ENCODE measurements at places on chromosomes 16 and 17.

GRCh38 chr17:18321309-18321708 lies 6.2 kb downstream of the SMCR8 start:
- DNase-seq: peak; percentile 1

DNA sequence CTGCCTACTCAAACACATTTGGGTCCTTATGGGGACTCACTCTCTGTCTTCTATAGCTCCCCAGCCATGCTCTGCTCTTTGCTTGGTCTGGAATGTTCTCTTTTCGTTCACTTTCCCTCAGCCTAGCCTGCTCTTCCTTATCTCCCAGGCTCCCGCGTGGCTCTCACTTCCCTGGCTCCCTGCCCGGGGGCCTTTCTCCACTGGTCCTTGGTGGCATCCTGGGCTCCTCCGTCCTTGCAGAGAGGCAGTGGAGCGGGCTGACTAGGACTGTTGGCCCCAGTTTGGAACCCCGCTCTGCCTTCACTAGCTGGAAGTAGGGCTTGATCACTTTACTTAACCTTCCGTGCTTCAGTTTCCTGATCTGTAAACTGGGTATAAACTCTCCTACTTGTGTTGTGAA lies 31.2 kb downstream of the SHISA6 start:
- no peak for DNase-seq

DNA sequence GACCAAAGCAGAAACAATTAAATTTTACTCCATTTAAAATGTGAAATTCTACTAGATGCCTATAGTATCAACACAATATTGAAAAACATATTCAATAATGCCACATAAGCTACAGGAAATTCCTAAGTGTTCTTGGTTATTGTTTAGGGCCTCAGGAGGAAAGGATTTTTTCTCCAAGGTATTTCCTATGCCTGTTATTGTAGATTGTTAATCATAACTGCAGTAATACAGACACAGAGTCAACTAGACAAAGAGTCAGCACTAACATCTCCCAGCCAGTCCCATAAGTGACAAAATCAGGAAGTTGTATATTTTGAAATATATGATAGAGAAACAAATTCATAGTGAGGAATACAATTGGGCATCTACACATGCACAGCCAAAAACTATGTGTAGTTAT lies 782.7 kb upstream of the KIF2B start:
- no peak for DNase-seq

DNA sequence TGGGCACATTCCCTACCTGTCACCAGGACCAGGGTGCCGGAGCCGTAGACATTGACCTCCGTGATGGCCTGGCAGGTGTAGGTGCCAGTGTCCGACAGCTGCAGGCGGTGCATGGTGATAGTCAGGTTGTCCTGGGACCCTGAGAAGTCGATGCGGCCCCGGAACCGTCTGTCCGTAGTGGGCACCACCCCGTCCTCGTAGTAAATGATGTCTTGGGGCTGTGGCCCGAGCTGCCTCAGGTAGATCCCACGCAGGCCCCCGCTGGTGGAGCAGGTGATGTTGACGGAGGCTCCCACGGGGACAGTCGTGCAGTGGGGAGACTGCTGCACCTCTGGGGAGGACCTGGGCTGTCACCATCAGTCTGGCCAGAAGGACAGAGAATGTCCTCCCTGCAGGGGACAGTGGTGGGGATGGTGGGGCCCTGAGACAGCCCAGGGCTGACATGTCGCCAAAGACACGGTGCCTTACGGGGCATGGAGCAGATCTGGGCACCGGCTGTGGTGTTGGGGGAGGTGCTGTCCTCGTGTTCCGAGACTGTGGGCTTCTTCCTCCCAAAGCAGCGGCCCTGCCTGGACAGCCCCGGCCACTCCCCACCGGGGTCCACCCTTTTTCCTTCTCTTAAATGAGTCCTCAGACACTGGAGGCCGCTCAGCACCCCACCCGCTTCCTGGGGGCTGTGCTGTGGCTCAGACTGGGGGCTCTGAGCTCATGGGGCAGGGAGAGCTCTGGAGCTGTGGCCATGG lies 586 bp downstream of the CD7 start:
- no peak for DNase-seq

- no peak for DNase-seq
These were observed 3.5 kb upstream of the C17orf107 start for GRCh38 chr17:4895657-4896331.

GRCh38 chr16:89024546-89025060 lies 47.6 kb upstream of the CBFA2T3 start:
- DNase-seq: no peak

All from OCI-M1 (cell line).